ENCODE measurements at places on chromosomes 13 and 19.

DNA sequence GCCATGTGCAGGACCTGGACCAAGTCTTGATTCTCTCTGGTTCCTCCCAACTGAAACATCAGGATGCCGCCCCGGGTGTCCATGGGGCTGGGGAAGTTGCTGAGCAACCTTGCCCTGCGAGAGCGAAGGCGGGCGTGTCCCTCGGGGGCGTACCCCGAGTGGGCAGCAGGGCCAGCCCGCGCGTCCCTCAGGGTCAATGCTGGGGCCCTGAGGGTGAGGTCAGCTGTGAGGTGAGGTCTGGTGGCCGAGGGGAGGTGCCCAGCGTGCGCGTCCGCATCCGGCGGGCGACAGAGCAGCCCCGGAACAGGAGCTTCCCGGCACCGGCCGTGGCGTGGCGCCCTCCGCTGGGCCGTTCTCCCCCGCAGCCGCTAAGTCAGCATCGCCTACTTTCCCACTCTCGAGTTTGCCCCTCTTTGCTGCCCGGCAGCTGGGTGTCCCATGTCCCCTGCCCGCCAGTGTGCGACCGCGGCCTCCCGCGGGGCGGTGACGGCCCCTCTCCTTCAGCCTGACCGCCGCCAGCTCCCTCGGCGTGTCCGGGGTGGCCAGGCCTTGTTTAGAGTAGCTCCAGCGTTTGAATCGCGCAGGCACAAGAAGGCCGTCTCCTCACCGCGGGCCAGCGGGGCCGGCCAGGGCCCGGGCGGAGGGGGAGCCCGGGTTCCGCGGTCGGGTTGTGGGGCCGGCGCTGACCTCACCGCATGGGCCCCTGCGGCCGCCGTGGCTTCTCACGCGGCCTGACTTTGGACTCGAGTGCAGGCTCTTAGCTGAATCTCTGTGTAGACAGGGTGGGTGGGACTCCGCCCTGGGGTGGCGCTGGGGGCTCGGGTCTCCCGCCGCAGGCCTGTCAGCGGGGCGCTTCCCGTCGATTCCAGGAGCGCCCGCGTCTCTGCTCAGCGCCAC, 33.0 kb downstream of the GJA3 start:
- DNase-seq = peak; percentile 68

DNA sequence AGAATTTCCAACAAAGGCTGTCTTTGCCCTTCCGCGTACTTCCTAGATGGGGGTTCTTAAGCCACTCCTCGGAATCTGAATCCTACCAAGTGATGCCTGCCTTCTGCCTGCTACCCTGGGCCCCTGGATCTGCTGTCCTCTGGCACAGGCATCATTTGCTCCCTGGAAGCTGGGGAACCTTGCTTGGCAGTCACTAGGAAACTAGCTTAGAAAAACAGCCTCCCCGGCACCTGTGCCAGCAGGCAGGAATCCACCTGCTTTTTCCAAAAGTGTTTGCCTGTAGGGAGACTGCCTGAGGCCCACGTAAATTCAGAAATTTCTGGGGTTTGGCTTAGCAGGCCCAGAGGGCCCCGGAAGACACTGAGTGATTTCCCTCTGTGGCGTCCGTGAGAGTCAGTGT, 442.4 kb downstream of the TSHZ3 start:
- no peak for DNase-seq

- no peak for DNase-seq
Observed at GRCh38 chr19:3253270-3253669, 28.8 kb downstream of the CELF5 start.

- DNase-seq = no peak
Observed at GRCh38 chr13:60990032-60990733, 425.5 kb downstream of the PCDH20 start.

- DNase-seq = no peak
Observed at GRCh38 chr19:47272448-47273312, 2.0 kb upstream of the INAFM1 start.

DNA sequence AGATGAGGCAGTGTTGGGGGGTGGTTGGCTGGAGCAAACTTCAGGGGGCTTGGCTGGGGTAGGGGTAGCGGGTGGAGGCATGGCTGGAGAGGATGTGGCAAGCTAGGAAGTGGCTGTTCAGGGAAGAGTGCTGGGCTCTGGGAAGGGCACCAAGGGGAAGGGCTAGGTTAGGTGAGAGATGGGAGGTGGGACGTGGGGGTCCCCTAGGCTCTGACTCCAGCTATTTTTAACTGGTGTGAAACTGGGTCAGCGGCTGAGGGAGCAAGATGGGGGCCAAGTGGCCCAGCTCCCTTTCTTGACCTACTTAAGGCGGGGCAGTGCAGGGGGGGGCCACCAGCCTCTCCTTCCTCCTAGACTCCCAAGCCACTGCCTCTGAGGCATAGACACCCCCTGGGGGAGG, 7.3 kb downstream of the KCNC3 start:
- no peak for DNase-seq

Data from nephron progenitor cell (in vitro differentiated cells).